ENCODE measurements at places on chromosomes 2 and 18. TPM values are rescaled to one million over a fixed set of nuclear protein-coding genes. Genes with fewer than 3 reads are reported as not detected.

Gene ACOXL
- not detected for total RNA-seq

Gene ASAP2
- 37.1 TPM for total RNA-seq

Gene CD8A
- not detected for total RNA-seq

DNA sequence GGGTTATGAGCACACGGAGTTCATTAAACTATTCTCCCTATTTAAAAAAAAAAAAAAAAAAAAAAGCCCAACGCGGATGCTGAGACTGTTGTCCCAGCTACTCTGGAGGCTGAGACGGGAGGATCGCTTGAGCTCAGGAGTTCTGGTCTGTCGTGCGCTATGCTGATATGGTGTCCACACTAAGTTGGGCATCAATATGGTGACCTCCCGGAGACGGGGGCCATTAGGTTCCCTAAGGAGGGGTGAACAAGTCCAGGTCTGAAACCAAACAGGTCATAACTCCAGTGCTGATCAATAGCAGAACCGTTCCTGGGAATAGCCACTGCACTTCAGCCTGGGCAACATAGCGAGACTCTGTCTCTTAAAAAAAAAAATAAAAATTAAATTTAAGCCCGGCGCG, 12.9 kb upstream of the ANKRD53 start:
- no peak for DNase-seq

DNA sequence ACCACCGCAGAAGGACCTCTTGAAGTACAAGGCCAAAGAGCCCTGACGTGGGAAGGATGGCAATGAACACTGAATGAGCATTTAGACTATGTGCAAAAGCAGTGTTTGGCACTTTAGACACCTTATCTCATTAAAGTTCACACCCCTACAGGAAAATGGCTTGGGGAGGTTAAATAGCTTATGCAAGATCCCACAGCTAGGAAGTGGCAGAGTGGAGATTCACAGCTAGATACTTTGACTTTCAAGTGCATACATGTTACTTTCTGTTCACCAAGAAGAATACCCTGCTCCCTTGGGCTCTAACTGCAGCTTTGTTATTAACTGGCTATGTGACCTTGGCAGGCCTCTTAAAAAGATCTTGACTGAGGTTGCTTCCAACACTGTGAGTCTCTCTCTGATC, 58.2 kb downstream of the ICOS start:
- no peak for DNase-seq

- DNase-seq, result no peak
These were observed 116.0 kb upstream of the CCDC195 start for GRCh38 chr2:224832207-224832606.

GRCh38 chr2:109238580-109238979, 109.6 kb downstream of the SH3RF3 start:
- peak; percentile 92 for DNase-seq

All from fibroblast of the aortic adventitia (primary cell).